GM04503 (cell line): ENCODE measurements at places on chromosomes 2 and 18.

DNA sequence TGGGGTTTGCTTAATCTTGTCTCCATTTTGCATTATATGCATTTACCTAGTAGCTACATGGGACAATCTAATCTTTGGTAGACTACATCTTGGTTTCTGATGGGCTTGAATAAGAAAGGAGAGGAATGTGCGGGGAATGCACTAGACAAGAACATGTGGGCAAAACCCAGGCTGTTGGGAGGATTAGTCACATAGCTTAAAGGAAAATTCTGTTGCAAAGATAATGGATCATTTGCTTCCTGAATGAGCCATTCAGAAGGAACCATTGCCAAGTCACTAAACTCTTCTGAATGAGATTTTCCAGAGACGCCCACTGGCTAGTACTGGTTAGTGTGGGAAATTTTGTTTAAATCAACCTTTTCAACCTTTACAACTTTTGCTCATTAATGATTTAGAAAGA lies 84.8 kb downstream of the OSBPL6 start:
- peak; percentile 80 for DNase-seq

GRCh38 chr2:100900156-100900795 lies 80.3 kb downstream of the NPAS2 start:
- no peak for DNase-seq

- no peak for DNase-seq
Measured at GRCh38 chr2:237092920-237093781, 7.5 kb downstream of the COPS8 start.

DNA sequence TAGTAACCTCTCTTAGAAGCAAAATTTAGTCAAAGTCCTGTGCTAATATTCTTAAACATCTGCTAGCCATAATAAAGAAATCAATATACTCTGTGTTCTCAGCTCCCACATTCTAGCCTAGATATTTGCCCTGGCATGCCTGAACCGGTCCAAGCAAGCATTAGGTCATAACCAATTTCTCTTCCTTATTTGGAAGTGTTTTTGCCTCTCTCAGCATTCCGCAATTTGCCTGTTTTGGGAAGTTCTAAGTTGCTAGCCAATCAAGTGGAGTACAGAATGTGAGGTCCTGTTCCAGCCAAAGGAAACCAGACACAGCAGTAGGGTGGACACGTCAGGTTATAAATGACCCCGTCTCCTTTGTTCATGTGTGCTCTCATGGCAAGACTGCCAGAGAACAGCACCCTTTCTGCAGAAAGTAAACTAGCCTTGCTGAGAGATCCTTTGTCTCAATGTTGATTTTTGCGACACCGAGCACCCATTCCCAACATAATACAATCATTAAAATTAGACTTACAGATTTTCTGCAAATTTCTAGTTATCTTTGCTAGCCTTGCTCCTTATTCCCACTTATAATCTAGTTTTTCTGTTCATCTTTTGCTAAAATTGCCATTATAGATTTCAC lies 13.0 kb upstream of the SULT1C4 start:
- DNase-seq, result no peak

GRCh38 chr2:229571243-229571642 lies 143.1 kb downstream of the DNER start:
- no peak for DNase-seq
